ENCODE measurements at places on chromosomes 5 and 9.

- DNase-seq, result no peak
These were observed 3.6 kb upstream of the DPH7 start for GRCh38 chr9:137582286-137582860.

DNA sequence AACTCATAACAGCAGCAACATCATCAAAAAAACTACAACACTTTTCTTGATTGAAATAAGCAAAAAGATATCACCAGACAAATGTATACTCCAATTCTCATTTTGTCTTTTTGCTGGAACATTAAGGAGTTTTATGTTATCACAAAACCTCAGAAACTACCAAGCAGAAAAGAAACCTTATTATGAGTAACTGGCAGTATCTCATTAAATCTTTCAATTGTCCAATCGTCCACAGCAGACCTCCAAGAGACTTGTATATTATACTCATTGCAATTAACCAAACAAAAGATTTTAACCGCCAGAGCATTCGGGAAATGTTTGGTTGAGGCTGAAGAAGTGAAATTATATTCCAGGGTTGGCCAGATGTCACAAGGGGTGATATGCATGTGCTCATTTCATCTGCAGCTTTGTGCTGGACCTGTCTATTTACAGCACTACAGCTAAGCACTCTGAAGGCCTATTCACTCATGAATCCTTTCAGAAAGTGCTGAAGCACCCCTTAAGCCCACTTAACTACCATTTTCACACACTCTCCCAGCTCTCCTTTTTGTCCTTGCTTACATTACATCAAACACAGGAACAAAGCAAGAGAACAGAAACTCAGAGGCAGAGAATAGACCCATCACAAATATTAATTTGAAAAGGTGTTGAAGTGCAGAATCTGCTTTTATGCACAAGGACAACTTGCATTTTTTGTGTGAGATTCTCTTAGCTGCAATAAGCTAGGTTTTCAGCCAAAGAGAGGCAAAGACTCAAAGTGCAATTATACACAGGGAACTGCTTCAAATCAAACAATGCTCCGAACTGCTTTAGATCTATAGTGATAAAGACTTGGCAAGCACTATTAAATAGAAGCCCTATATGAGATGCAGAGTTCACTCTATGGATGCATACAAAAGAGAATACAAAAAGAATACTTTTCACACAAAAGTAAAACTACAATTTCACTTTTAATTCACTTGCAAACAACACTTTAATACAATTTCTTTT, 150.4 kb upstream of the POU5F2 start:
- DNase-seq, result no peak

DNA sequence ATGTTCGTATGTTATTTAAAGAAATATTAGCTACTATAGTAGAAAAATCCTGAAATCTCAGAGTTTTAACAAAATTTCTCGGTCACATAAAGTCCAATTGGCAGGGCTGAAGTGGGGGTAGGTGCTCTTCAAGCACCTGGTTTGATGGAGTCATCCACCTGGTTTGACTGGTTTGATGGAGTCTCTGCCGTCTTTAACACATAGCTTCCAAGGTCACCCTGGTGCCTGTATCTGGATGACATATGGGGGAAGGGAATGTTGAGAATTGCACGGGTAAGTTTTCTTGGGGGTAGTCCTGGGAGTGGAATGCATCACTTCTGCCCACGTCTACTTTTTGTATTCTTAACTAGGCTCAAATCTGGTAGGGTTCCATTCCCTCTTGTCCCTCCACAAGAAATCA, 351.2 kb downstream of the SH3GL2 start:
- no peak for DNase-seq

DNA sequence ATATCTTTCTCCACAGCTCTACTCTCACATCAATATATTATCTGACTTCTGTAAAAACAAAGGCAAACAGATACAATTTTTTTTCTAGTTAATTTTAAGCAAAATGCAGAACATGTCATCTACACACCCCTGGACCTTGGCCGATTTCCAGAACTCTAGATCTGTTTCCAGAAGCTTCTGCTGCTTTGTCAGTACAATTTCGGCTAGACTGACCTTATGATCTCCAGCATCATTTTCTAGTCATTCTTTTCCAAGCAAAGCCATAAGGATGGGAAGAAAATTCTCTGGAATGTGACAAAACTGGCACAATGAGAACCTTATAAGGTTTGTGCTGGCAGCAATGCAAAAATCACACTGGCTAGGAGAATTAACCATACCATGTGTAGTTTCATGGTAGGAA, 132.8 kb upstream of the MPDZ start:
- DNase-seq, result no peak

DNA sequence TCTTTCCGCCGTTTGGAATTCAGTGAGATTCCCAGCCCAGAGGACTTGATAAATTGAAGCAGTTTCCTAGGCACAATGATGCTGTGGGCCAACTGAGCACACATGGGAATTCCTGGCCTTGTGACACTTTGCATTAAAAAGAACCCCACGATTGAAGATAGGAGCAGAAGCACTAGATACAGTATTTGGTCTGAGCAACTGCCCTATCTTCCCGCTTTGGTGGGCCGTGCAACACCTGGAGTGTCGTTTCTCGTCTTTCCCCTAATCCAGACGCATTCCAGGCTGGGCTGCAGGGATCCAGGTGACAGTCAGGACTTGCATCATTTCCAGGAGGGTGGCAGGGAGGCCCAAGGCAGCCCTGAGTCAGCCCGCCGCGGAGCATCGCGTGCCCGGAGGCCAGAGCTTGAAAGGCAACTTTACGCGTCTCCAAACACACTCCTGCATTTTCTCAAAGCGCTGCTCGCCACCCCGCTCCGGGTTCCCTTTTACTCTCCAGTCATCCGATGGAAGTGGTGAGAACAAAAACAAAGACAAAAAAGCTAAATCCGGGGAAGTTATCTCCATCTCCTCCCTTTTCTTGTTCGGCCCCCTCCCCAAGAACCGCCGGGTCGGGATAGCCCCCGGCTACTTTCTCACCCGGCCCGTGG, 753 bp upstream of the STC2 start:
- no peak for DNase-seq

DNA sequence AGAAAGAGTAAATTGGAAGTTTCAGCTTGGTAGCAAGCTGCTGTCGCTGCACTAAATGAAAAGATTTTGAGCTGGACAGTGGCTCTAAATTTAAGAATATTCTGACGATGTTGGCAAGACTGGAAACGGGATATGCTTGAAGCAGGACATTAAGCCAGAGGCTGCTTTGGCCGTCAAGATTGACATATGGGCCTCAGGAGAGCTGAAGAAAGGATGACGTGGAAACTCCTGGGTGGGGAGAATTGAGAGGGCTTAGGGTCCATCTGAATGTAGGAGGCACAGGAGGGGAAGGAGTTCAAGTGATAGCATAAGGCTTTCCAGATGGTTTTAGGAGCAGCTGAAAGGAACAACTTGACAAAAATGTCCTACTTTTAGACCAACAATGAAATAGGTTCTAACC, 108.9 kb downstream of the PAPPA start:
- DNase-seq, result no peak

DNA sequence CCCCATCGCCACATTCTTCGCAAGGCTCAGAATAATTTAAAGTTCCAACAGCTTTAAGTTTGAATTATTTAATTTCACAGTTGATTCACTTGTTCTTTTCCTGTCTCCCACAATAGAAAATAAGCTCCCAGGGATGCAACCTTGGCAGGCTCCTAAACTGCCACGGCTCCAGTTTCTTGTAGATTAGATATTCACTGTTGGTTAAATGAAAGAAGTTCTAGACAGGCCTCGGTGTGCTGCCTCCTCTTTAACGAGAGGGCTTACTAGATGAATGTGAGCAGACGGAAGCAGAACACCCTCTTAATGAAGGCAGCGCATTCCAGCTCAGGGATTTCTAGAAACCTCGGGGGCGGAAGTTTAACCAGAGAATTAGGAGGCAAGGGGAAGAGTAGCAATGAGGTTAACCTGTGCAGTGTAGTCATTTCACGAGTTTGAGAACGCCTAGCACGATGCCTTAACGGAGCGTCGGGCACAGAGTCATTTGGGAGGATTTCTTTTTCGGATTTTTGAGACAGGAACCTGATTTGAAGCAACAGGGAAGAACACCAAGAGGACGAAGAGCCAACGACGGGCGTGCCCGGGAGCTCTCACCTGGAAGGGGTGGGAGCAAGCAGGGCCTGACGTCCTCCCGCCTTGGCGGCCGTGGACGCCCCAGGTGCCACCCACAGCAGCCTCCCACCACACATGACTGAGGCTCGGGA, 637 bp upstream of the SMC5 start:
- DNase-seq, result no peak

- DNase-seq, result no peak
These were observed 22.6 kb downstream of the DOCK8 start for GRCh38 chr9:237141-237857.

DNA sequence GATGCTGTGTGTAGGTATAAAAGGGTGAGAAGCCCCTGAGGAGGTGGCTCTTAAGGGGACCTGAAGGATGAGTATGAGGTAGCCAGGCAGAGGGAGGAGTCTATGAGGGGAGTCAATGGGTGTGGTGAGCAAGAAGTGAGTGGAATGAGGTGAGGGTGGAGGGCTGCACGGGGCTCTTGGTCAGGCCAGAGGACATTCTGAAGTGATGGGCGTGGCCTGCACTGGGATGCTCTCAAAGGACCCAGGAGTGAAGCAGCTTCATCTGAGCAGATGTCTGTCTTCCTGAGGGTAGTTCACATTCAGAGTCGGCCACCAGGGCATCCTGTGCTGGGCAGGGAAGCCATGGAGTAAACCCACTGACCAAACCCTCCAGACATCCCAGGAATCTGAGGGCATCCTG, 45.1 kb upstream of the SAP30L start:
- no peak for DNase-seq

- no peak for DNase-seq
These were observed 991.5 kb upstream of the TYRP1 start for GRCh38 chr9:11701706-11702105.

DNA sequence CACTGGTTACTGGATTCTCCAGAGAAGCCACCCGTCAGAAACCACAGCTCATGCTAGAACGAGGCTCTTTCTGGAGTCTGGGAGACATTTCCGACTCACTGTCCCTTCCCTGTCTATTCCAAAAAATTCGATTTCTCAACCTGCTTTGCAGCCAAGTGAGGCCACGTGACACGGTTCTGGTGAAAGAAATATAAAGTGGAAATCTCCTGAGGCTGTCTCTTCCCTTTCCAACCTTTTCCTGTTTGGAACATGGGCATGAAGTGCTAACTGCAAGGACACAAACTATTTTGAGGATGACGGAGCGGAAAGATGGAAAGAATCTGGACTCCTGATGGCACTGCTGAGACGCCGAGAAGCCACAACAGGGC, 6.1 kb upstream of the PTGS1 start:
- no peak for DNase-seq

GRCh38 chr9:108956022-108956630, 21.9 kb downstream of the ABITRAM start:
- no peak for DNase-seq

DNA sequence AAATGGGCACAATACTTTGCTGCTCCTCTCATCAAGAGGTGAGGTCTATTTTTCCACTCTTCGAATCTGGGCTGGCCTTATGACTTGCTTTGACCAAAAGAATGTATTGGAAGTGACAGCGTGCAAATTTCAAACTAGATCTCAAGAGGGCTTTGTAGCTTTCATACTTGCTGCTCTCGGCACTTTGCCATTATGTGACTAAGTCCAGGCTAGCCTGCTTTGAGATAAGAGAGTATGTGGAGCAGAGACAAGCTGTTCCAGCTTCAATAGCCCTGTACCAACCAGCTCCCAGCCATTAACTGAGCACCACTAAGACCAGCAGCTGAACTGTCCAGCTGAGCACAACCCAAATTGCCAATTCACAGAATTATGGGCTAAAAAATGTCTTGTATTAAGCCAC, 124.6 kb downstream of the ACER2 start:
- DNase-seq, result no peak

DNA sequence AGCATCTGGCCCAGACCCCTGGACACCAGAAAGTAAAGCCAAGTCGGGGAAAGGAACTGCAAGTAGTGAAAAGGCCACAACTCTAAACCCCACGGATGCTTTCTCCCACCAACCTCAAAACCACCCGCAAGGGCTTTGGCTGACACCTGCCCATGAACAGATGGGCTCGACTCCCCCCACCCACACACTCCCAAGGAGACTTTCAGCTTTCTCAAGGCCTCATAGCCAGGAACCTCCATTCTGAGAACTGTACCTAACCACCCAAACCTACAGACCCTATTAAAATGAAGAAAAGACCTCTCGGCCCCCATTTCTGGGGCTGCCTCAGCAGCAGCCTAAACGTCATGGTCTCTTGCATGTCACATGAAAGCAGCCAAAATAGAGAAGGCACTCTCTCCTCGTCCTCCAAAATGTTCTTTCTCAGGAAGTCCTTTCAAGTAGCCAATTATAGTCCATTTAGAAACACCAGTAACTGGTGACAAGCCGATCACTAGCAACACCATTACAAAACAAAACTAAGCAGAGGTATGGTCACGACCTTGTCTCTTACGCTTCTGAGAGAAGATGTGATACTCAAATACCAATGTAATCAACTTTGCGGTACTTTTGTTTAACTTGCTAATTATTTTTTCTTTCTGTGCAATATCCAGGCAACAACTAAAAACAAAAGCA, 2.9 kb downstream of the B4GALT1 start:
- DNase-seq, result no peak

DNA sequence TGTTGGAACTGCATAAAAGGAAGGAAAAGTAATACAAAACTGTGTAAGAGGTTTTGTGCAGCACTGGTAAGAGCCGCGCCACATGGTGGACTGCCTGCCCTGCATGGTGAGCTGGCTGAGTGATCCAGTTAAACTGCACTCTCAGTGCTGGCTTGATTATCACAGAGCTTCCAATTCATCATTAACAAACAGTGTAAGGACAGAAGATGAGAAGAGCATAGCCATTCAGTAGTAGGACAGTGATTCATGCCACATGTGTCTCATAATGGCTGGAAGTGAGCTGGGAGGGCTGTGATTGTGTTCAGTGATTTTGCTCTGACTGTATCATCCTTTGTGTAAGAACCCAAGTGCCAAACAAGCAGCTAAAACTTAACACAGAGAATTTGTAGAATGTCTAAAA, 14.1 kb downstream of the ASPN start:
- DNase-seq, result no peak

GRCh38 chr5:92641031-92641962, 939.7 kb downstream of the NR2F1-AS1 start:
- no peak for DNase-seq

DNA sequence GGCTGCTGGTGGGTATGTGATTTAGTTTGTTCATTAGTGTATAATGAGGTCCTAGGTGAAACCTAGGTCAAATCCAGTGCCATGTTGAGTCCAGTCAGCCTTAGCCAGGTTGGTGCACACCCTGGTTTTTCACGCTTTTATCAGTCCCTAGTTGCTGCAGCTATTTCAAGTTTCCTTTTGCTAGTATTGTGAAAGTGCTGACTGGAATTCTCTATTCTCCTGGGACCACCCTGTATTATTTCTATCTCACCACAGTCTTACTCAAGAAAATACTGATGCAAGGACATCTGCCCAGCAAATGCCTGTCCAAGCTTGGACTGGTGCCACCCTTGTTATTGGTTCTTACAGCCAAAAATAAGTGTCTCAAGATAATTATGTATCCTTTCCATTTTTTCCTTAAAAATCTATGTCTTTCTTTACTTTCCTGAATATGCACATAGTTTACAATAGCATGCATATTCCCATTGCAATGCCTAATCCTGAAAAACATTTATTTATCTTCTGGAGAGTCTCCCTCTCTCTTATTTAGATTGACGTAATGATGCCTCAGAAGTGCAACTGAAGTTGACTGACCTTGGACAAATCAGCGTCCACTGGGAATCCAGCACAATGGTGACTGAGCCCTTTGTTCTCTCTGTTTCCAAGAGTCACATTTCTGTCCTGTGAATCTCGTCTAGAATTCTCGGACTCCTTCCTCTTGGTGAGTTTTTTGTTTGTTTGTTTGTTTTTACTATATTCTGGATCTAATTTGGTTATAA, 1075.0 kb downstream of the CDH9 start:
- DNase-seq, result peak; percentile 61

GRCh38 chr5:137563646-137564397, 64.7 kb upstream of the SPOCK1 start:
- no peak for DNase-seq

Measured in Right ventricle myocardium inferior (tissue), 1 donor.